Stimulated activated CD4-positive, alpha-beta T cell treated with anti-CD3 and anti-CD28 coated beads, Interleukin-4, amount 100 ng/mL, for 1 hour (primary cell): ENCODE measurements at places on chromosomes 5 and 9.

DNA sequence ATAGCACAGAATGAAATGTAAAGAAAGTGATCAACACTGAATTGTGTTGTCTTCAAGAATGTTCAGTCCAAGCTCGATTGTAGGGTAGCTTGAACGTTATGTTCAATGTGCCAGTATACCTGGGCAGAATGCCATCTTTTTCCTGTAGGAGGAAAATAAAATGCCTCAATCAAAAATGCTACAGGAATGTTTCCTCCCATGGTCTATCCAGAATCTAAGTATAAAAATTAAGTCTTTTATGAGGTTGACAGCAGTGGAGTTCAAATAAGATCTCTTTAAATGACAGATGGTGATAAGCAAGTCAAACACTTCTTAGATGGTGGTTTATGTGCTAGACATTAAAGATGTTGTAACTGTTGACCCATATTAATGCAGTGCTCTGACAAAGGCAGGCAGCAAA is 488.6 kb downstream of the CSNK1G3 start:
- DNase-seq = no peak

DNA sequence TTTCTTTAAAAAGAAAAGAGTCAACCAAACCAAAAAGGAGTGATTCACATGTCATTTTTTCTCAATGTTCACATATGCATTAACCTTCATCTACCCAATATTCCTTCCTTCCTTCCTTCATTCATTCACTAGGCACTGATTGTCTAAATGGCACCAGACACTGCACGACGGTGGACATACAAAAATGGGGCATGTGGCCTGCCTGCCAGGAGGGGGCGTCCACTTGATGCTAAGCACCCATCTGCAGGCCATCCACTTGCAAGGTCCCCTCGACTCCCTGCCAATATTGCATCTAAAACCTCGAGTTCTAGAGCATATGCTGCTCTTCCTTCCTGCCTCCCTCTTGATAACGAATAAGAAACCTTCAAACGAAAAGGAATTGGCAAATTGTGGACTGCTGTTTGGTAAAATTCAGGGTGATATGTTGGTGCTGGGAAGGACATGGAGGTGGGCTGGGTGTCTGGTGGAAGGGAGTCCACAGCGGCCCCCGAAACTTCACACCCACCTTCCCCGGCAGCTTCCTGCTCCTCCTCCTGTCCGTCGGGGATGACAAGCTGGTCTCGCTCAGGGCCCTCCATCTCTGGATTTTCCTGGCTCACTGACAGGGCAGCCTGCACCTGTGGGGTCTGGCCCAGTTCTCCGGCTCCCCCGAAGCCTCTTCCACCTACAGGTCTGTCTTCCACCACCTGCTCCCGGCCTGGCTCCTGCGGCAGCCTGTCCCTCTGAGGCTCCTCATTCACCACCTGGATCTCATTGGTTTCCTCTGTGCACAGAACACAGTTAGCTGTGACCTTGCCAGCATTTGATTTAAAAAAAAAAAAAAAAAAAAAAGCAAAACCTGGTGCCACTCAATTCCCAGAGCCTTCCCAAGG is 64.3 kb downstream of the GOLM1 start:
- no peak for DNase-seq

DNA sequence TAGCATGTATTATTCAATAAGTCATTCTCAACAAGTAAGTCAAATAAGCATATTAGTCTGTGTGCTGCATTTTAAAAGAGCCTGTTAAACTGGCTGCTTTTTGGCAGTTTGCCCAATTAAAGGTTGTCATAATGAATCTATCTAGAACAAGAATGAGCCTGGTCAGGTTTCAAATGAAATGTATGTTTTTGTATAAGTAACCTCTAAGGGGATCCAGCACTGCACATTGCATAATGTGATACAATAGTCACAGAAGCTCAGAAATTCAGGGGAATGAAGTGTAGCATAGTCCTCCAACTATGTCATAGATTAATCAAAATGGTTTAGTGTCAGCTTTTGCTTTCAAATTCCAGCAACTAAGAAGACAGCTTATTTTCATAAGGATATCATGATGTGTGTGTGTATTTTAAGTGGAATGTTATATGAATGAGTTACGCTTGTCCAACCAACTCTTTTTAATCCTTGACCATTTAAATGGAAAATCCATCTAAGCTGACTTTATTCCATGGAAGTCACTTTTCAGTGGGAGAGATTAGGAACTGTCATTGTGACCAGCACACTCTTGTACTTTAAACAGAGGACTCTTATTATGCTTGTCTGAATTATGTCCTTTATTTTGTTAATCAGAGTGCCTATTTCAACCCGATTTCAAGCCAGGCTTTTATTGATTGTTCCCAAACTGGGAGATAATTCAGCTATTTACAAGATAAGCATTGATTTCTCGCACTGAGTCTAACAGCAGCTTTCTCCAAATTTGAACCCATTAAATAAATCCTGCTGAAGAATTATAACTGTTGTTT is 283.9 kb upstream of the ADAMTSL1 start:
- no peak for DNase-seq

DNA sequence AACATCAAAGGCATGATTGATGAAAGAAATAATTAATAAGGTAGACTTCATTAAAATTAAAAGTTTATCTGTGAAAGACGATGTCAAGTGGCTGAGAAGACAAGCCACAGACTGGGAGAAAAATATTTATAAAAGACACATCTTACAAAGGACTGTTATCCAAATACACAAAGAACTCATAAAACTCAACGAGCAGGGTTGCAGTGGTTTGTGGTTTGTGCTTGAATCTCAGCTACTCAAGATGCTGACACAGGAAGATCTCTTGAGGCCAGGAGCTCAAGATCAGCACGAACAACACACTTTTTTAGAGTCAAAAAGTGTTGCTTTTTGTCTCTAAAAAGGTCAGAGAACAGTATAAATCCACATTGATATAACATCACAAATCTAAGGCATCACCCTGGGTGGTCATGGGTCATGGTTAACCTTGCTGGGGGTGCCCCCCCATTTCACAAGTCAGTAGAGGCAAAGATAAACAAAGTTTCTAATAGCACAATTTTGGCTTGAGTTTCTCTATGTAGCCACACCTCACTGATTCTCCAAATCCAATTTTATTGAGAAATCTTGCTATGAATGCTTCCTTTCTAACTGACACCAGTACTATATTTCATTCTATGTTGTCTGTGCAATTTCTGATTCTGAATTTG is 342.9 kb upstream of the RPS23 start:
- no peak for DNase-seq

DNA sequence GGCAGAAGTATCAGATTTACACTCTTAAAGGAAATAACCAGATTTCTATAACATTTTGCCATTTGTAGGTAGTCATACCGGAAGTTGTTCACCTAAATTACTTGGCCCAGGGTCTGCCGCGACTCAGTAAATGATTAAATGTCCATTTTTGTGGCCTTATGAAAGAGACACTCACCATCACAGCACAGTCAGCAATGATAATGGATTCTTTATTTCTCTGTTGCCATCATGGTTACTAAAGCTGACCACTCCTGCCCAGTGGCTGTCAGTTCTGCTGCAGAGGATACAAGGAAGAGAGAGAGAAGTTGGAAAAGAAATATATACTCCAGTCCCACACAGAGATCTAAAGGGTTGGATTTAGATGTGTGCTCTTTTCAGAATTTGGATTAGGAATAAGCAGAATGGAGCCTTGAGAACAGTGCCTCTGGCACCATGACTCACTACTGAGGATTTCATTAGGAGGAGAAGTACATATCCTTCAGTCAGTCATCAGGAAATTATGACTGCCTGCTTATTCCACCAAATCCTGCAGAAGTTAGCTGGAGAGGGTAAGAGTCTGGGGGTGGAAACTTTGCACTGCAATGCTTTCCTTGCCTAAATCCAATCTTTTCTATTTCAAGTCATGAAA is 72.8 kb upstream of the EFNA5 start:
- DNase-seq = no peak

DNA sequence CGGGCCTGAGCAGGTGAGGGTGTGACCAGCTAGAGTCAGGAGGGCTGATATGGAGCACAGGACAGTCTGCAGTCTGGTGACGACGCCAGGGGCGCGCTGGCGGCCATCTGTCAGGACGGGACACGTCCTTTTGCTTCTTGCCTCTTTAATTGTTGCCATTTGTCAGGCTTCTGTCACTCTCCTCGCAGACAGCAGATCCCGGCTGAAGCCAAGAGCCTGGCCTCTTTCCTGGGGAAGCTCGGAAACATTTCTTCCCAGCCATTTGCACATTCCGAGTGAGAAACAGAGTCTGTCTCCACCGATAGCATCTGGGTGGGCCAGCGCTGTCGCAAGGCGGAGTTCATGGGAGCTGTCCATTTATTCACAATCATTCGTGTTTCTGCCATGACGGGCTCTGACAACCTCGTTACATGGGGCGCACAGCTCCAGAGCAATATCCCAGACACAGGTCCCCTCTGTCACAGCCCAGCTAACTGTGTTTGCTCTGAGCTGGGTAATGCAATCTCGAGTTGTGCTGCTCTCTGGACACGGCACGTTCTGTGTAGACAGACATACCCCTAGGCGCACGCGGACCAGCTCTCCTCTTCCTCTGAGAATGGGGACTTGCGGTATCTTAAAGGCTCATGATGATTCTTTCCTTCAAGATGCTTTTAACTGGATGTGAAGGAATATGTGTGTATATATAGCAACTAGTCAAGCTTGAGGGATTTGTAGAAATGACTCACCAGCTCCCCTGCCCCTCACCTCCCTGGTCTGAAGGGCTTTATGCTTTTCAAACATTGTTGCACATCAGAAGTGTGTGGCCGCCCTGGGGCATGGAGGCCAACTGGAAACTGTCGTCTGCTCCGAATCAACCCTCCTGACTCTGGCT is 105.3 kb upstream of the FCN2 start:
- no peak for DNase-seq

DNA sequence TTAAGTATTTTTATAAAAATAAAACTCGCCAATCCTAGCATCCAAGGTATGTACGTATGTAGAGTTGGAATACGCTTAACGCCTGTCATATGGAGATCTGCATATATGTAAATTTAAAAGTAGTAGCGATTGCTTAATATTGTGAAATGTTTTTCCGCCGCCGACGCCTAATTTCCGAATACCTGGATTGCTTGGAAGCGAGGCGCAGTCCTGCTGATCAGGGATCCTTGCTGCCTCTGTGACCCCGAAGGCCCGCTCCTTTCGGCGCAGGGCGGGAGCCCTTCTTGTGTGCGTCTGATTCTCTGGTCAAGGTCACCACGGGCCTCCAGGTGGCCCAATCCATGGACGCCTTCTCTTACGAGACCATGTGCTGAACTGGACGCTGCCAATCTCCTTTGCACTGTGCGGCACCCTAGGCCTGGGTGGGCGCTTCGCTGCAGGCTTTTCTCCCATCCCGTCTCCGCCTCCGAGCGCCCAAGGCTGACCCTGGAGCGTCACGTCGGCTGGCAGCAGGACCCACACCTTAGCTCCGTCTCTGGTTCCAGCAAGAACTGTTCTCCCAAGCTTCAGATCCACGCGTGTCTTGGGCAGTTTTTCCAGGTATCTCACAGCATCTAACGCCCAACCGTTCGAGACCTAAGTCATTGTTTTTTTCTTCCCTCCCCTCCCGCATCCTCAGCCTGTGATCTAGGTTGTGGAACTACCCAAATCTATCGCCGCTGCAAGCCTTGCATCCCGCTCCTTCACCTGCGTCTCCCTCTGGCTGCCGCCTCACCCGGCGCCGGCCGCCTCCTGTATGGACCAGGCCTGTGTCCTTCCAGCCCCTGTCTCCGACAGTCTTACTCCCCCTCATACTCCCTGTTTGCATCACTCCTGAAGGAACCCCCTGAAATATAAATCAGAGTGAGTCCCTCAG is 3.6 kb upstream of the TRIM41 start:
- no peak for DNase-seq

DNA sequence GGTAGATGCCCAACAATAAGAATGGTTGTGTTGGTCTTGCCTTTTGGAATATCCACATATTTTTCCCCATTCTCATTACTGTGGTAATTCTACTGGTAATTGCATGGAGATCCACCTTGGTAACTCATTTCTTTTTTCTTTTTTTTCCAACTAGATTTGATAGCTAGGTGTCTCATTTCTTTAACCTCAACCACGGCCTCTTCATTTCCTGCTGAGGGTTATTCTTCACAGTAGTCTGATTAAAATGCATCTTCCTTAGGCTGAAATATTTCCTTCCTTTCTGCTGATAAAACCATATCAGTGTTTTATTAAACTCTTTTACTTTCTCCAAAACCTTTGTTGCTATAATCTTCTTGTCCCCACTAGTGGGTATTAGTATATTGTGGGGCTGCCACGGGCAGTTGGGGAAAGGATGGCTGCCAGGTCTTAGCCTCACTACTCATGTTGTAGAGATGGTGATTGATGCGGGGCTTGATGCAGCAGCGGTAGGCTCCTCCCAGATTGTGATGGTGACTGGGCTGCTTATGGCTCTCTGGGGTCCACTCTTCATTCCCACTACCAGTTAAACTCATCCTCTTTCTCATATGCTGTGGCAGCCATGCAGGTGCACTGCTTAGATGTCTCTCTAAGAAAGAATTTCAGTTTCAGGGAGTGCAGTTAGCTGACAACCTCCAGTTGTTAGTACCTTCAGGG is 35.9 kb downstream of the KIF2A start:
- no peak for DNase-seq

DNA sequence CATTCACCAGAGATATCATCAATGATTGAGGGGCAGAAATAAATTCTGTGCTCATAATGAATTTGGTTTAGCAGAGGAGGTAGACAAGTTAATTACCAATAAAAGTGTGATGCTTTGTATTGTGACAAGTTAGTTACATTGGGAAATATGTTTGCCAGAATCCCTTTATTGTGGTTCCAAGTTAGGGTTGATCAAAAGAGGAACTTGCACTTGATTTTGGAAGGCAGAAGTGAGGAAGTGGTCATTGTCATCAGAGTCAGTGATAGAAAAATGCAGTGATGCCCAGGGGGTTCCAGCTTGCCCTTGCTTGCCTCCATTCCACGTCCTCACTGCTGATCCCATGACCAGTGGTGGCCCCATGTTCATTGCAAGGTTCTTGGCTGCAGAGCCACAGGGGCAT is 69.7 kb downstream of the SVEP1 start:
- DNase-seq = no peak

- DNase-seq = no peak
Measured at GRCh38 chr9:38000735-38001134, 68.3 kb downstream of the SHB start.

DNA sequence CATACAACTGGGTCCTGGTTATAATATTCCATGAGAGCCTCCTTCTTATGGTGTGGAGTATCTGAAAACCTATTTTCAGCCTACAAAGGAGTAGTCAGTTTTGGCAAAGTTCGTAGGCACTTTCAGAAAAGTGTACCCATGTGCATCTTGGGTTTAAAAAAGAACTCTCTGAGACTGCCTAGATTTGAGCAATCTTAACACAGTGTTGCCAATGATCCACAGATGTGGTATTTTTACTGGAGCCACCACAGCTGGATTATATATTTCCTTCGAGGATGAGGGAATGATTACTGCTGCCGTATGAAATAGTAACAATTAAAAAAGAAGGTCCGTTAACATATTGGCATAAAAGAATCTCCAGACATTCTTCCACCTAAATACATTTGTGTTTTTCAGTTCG is 1.1 kb downstream of the PALM2AKAP2 start:
- no peak for DNase-seq

DNA sequence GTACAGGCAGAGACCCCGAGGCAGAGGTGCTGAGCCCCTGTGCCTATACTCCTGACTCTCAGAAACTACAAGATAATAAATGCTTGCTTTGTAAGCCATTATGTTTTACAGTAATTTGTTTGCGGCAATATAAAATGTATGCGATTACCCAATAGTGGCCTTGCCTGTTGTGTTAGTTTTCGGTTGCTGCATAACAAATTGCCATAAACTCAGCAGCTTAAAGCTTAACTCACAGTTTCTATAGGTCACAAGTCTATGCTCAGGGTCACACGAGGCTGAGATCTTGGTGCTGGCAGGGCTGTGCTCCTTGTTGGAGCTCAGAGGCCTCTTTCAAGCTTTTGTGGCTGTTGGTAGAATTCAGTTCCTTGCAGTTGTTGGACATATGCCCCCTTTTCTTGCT is 114.8 kb downstream of the COL23A1 start:
- no peak for DNase-seq
